ENCODE measurements at places on chromosomes 16 and 17.

- DNase-seq = no peak
Measured at GRCh38 chr17:54941285-54941684, 27.2 kb downstream of the COX11 start.

DNA sequence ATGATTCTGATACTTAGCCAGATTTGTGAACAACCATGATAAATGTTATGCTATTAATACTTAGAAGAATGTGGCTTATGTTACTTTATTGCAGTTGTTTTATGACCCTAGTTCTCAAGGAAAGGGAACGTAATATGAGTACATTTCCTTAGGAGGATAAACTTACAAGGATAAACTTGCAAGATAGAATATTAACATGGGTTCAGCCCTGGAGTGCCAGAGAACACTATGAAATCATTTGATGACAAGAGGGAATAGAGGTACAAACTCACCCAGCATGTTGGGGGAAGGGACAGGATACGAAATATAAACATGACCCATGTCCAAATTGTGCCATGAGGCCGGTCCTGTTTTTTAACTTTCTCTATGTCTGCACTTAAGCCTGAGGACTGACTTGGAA, 13.0 kb upstream of the ABCA5 start:
- DNase-seq = no peak

DNA sequence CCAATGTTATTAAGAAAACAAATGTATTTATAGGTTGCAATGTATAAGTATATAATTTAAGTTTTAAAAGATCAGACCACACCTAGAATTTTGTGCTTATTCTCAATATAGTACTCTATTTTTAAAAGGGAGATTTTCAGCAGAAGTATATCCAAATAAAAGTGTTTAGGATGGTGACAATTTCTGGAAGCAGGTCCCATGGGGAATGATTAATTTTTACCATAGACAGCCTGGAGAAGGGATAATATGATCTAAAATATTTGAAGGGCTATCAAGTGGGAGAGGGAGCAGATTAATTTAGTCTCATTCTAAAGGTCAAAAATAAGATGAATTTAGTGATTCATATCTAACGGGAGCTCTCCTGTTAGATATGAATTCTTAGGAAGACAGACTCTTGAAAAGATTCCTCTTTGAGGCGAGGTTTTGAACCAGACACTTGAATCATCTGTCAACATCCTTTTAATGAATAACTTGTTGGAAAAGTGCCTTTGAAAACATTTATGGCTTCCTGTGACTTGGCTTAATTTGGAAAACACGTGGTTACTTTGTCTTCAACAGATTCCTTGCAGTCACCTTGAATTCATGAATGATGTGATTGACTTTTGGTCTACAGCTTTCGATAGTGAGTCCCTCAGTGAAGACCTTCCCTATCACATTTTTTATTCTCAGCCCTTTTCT, 29.3 kb upstream of the SMIM36 start:
- no peak for DNase-seq

DNA sequence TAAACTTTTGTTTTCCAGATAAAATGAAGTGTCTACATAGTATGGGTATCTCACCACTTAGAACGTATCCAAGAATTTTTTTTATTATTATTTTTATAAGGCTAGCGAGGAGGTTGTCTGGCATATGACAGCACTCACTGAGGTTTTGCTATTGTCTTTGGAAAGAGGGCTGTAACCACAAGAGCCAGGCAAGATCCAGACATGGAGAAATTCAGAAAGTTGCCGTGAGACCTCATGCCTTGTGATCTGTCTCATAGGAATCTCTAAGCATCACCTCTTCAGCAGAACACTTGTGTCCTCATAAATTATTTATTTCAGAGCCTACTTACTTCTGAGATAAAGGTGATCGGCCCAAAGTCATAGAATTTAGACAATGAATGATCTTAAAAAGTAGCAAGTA, 410.8 kb downstream of the CDH11 start:
- no peak for DNase-seq

DNA sequence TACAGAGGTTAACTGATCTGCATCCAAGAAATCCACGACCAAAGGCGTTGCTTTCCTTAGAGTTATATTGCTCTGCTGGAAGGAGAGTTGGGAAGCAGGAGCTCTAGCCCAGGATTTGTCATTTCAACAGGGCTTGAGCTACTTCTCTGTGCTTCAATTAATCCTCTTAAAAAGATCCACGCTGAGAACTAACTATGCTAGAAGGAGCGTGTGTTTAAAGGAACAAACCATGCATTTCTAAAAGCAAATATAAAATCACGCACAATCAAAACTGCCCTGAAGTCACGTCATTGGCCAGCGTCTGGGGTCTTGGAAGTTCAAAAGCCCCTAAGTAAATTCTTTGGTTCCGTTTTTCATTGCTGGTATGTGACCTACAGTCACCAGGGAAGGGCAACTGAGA, 1.1 kb downstream of the ARL6IP1 start:
- DNase-seq = no peak

- DNase-seq = no peak
Measured at GRCh38 chr17:78674156-78674555, 97.0 kb upstream of the DNAH17 start.

GRCh38 chr16:56615353-56615752, 7.0 kb downstream of the MT2A start:
- no peak for DNase-seq

DNA sequence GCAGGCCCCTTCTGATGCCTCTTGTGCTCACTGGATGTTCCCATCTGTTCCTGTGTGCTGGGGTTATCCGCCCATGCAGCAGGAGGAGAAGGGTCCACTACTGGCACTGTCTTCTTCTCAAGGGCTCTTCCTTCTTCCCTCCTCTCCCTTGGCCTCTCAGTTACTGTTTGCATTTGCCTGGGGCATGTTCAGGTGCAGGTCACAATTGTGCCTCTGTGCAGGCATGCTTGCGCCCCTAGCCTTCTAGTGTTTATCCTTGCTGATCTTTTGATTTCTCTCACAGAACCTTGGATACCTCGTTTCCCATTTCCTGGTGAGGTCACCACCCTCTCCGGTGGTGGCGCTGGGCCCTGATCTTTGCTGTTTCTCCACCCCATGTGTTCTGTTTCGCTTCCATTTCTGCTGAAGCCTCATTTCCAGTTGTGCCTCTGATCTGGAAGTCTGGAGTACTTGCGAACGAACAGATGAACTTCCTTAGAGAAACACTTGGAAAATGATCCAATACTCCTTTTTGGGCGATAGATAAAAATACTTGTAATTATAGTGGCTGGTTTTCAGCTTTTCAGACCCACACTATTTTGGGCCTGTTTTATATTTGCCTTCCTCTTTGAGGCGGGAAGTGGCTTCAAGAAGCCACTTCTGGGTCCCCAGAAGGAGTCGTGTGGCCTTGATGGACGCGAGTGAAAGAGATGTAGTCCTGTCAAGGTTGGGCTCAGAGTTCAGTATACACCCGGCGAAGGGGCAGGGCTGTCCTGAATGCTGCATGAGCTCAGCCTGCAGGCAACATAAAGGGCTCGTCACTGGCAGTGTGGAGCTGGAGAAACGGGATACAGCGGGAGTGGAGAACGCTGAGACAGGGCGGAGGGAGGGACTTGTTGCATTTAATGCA, 312.9 kb downstream of the SNX29 start:
- no peak for DNase-seq

- no peak for DNase-seq
Measured at GRCh38 chr16:1511662-1512569, 18.8 kb downstream of the TELO2 start.

GRCh38 chr16:4511441-4512082, 27.0 kb downstream of the CDIP1 start:
- DNase-seq = no peak

- peak; percentile 12 for DNase-seq
Measured at GRCh38 chr17:62968445-62968923, 2.4 kb downstream of the TANC2 start.

DNA sequence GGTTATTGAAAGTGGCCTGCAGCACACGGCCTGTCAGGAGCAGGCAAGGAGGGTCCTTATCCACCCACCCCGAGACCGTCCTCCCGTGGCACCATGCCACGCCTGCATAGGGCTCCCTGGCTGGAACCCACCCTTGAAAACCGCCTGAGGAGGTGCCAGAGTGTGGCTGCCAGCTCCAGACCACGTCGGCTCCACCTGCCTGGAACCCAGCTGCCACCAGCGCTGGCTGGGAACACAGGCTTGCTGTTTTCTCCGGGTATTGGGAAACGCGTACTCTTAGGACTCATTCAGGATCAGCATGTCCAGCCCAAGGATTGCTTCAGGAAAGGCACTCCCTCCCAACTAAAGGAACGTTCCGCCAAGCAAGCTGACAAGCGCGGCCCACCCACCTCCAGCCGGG, 6.7 kb downstream of the ARL16 start:
- no peak for DNase-seq

GRCh38 chr17:15332338-15332737, 9.1 kb downstream of the TEKT3 start:
- DNase-seq = no peak

DNA sequence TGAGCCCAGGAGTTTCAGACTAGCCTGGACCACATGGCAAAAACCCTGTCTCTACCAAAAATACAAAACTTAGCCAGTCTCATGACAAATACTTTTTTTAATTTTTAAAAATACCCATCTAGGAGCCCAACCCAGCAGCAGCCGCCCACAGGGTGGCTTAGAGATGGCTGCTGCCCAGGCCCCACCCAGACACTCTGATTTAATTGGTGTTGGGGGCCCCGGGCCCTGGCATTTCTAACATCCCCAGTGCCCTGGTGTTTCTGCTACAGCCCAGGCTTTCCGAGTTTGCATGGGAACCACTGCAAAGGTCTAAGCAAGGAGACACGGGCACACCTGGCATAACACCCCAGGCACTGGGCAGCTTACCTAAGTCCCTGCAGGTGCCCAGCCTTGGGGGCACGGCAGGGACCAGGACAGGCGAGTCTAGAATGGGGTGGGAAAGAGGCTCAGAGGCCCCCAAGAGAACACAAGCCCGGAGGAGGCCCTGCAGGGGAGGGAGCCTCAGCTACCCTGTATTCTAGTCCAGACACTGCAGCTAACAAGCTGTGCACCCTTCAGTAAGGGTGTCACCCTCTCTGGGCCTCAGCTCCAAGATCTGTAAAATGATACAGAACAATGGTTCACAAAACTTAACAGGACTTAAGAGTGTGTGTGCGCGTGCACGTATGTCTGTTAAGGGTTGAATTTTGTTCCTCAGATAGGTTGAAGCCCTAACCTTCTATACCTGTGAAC, 48.8 kb downstream of the RMI2 start:
- no peak for DNase-seq

GRCh38 chr16:6106061-6106460, 1008.5 kb upstream of the EEF2KMT start:
- no peak for DNase-seq

DNA sequence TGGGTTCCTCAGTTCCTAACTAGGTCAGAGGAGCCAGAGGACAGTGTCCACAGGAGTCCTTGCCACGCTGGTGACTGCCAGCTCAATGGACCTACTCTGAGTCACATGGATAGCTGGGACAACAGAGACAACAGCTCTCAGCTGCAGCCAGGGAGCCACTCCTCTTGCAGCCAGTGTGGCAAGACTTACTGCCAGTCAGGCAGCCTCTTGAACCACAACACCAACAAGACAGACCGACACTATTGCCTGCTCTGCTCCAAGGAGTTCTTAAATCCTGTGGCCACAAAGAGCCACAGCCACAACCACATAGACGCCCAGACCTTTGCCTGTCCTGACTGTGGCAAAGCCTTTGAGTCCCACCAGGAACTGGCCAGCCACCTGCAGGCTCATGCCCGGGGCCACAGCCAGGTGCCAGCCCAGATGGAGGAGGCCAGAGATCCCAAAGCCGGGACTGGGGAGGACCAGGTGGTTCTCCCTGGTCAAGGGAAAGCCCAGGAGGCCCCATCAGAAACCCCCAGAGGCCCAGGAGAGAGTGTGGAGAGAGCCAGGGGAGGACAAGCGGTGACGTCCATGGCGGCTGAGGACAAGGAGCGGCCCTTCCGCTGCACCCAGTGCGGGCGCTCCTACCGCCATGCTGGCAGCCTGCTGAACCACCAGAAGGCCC, 6.7 kb downstream of the ZNF646 start:
- no peak for DNase-seq

- no peak for DNase-seq
Measured at GRCh38 chr17:73359987-73360410, 48.2 kb upstream of the CDC42EP4 start.

DNA sequence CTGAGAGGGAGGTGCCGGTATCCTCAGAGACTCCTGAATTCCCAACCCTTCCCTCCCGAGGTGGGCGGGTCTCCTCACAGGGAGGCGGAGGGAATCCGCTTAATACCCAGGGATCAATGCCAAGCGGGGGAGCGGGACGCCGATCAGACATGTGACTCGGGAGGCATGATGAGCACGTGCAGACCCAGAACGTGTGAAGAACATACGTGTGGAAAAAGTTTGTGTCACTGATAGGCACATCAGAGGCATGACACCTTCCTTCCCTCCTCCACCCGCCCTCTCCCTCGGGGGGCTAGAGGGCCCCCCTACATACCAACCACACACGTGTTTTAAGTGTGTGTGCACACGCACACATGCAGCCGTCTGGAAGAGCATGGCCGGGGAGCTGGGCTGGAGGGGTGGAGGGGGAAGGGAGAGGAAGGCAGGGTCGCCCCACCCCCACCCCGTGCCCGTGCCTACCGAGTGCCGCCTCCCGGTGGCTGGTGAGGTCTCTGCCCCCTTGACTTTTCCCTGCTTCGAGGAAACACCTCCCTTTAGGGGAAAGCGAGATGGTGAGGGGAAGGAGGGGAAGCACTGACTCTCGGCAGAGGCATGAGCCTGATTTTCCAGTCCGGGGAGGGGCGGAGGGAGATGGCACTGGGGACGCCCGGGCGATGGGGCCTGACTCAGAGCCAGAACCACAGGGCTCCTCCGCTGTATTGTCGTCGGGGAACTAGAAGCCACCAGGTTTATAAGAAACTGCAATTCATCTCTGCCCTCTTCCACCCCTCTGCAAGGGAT, 12.1 kb upstream of the TBX21 start:
- DNase-seq = peak; percentile 96

GRCh38 chr17:76968707-76969597, 100.7 kb downstream of the MGAT5B start:
- DNase-seq = peak; percentile 42

DNA sequence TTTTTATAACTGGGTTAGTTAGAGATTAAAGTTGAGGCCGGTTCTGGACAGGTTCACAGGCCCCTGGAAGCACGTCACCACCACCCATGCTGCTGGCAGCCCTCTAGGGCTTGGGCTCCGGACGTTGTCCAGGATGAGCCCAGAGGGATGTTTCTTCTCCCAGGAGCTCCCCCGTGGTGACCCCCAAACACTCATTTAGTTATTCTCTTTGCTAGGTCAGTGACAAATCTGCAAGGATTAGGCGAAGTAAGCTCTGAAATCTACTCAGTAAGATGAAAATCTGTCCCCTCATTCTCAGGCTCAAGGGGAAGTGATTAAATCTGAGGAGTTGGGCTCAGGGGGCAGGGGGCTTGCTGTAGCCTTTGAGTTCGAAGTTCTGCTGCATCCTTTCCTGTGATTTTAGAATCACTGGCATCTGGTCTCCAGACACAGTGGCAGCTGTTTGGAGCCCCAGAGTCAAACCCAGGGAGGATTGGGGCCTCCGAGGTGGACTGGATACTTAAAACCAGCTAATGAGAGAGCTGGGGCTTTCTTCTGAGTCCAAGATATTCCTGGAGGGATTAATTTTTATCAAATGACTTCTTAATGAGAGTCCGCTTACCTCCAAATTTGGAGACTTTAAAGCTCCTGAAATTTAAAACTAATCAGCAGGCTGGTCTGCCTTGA, 49.2 kb upstream of the HS3ST2 start:
- DNase-seq = no peak
